ENCODE measurements at places on chromosomes 1 and 21.
A peak's percentile ranks its signal among the peaks of the same experiment; 100 is the strongest.

GRCh38 chr1:33684396-33685179 lies 179.3 kb upstream of the HMGB4 start:
- no peak for DNase-seq

DNA sequence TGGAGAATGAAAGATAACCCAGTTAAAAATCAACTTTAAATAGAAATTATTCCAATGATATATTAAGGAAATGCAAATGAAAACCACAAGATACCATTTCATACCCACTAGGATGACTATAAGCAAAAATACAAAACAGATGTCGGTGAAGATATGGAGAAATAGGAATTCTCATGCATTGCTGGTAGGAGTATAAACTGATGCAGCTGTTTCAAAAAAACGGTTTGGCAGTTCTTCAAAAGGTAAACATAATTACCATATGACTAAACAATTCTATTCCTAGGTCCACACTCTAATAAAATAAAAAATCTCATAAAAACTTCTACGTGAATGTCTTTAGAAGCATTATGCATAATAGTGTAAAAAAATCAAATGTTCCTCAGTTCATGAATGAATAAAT lies 763.3 kb upstream of the BRINP3 start:
- no peak for DNase-seq

DNA sequence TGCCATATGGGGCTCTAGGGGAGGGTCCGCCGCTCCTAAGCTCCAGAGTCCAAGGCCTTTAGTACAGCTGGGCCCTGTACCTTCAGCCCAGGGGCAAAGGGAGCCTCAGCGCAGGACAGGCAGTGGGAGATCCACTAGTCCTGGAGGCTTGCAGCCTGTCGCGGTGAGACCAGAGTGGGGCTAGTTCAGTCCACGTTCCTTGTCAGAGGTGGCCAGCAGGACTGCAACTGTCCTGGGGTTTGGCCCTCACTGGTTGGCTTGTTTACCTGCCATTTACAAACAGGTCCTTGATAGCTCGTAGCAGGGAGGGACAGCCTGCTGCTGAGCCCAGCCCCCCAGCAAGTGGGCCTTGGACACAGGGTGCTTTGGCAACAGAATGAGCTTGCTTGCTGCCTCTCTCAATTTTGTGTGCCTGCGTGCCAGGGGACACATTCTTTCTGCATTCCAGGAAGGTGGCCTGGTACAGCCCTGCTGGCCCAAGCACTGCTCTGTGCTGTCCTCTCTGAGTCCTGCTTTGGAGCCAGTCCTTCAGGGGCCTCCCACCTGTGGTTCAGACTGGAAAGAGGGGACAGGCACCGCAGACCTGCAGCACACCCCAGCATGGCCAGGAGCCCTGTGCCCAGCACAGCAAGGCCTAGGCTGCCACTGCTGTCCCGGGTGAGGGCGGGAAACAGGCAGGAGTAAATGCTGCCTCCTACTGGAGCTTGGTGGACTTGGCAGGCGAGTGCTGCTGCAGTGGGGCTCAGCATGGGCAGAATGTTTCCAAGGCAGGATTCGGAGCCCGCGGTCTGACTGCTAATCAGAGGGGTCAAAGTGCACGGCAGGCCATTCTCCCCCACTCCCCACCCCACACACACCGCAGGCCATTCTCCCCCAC lies 15.2 kb downstream of the H6PD start:
- peak; percentile 37 for DNase-seq

DNA sequence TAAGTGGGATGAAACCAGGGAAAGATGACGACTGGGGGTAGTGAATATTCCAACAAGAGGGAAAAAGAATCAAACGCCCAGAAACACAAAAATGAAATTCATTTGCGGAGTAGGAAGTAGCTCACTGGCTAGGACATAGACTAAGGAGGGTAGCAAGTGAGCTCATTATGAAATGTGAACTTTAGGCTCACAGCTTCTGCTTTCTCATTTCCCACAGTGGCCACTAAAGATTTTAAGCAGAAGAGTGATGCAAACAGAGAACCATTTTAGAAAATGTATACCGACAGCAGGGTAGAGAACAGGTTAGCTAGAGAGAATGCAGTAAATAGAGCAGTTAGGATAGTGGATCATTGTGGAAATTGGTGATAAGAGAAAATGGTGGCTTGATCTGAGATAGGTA lies 3.5 kb downstream of the CD48 start:
- no peak for DNase-seq

DNA sequence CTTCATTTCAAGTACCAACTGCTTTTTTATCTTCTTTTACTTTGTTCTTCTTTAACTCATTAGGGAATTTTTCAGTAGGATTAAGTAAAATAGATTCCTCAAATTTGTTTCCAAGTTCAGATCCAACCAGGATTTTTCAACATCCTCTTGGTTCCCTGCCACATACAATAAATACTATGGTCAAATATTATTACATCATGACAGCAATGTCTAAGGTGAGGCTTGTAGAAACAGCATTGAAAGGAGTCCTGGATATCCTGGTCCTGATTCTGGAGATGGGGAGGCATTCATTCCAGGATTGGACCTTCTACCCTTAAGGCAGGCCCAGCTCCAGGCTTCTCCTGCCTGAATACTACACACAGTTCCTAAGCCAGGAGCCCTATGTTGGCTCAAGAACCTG lies 80.2 kb upstream of the F3 start:
- DNase-seq, result no peak

DNA sequence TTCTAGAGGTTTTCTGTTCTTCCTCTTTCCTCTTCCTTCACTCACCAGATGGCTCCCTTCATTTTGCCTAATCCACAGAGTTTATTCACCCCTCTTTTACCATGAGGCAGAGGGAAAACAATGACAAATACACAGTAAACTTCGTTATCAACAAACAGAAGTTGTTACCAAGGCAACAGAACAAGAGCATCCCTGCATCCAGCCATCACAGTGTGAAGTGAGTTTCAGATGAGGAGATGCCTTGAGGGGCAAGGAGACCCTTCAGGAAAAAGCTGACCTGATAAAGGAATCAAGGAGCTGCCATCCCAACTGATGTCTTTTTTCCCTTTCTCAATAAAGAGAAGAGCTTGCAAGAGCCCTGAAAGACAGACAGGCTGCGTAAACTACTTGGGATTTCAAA lies 195.3 kb downstream of the BRINP2 start:
- DNase-seq, result no peak

- no peak for DNase-seq
These were observed 651.6 kb downstream of the NPHP4 start for GRCh38 chr1:5340560-5341130.

DNA sequence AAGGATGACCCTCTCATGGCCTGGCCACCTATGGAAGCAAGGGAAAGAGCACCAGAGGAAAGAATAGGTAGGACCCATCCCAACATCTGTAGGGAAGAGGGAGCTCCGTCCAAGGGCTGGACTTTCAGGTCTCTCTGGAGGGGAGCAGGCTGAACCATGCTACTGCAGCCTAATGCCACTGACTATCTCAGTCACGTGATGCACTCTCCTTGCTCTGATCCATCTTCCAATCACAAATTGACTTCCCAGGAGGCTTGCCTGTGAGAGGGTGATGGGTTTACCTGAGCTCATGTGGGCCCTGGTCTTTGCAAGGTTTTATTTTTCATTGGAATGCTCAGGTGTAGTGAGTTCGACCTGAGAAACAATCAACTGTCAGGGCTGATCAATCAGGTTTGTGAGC lies 128.8 kb downstream of the CACNA1E start:
- no peak for DNase-seq

Data from activated T-cell treated with anti-CD3 and anti-CD28 coated beads for 48 hours (primary cell).